ENCODE measurements at places on chromosomes 2 and 18. TPM values are rescaled to one million over a fixed set of nuclear protein-coding genes. Genes with fewer than 3 reads are reported as not detected.

Gene AP1S3
- 19.7 TPM for total RNA-seq

DNA sequence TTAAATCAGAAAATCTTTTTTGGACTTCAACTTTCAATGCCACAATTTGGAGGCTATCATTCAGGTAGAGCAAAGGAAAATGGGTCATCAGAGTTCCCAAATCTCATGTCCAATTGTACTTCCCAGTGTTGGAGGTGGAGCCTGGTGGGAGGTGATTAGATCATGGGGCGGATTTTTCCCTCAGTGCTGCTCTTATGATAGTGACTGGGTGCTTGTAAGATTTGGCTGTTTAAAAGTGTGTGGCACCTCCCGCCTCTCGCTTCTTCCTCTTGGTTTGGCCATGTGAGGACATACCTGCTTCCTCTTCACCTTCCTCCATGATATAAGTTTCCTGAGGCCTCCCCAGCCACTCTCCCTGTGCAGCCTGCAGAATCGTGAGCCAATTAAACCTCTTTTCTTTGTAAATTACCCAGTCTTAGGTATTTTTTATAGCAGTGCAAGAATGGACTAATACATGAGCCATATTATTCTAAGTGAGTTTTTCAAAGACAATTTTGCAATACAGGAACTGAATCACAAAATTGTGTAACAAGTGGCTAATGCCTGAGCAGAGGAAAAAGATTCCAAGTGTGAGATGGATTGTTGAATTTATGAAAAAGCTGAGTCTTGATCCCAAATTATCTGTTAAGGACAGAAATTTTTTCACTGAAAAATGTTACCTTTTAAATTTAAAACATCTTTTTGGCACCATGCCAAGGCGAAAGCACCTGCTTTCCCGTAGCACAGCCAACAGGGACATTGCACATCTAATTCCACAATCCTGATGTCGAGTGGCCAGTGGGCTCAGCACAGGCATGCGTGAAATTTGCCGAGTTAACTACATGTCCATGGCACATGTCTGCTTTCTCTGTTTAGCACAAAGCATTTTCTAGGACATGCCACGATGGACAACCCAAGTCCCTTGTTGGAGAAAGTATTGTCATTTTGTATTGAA is 150.9 kb downstream of the COL6A3 start:
- H3K27ac ChIP-seq: no peak overlapping the region
- no peaks in the 10 kb centered on the region for H3K36me3 ChIP-seq
- H3K4me3 ChIP-seq: no peak overlapping the region
- no peaks in the 10 kb centered on the region for H3K4me1 ChIP-seq
- no peak for DNase-seq
- H3K27me3 ChIP-seq: no peaks in the 10 kb centered on the region

DNA sequence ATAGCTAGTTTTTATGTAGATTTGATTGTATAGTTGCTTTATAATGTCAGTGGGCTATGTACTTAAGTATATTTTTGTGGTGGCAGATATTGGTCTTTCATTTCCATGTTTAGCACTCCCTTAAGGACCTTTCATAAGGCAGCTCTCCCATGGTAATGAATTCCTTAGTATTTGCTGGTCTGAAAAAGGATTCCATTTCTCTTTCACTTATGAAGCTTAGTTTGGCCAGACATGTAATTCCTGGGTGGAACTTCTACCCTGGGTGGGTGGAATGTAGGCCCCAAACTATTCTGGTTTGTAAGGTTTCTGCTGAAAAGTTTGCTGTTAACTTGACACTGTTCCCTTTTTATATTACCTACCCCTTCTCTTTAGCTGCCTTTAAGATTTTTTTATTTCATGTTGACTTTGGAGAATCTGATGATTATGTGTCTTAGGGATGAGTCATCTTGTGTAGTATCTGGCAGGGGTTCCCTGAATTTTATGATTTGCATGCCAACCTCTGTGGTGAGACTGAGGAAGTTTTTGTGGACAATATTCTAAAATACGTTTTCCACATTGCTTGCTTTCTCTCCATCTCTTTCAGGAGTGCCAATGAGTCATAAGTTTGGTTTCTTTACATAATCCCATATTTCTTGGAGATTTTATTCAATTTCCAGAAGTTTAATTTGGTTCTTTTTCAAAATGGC is 65.4 kb upstream of the VRK2 start:
- H3K4me3 ChIP-seq: no peak overlapping the region
- H3K27me3 ChIP-seq: no peaks in the 10 kb centered on the region
- no peak overlapping the region for H3K27ac ChIP-seq
- no peaks in the 10 kb centered on the region for H3K4me1 ChIP-seq

GRCh38 chr2:226799211-226799975 is at the start of gene IRS1:
Gene IRS1 (minus strand): TSS chr2:226799820. CDS start chr2:226798738, 1,082 bp downstream.
- peak within 1 kb of the TSS; percentile 80 for H3K4me3 ChIP-seq
- peak; percentile 78 for DNase-seq
- H3K27me3 ChIP-seq: no peaks in the 10 kb centered on the region
- H3K36me3 ChIP-seq: peaks cover 16% of the 10 kb centered on the region
- H3K27ac ChIP-seq: peak within 1 kb of the TSS; percentile 64

GRCh38 chr2:25362434-25363145 is 20.9 kb upstream of the DNMT3A start:
- H3K27me3 ChIP-seq: peaks cover 31% of the 10 kb centered on the region
- peaks cover 9% of the 10 kb centered on the region for H3K4me1 ChIP-seq
- no peak overlapping the region for H3K27ac ChIP-seq
- H3K36me3 ChIP-seq: no peaks in the 10 kb centered on the region
- no peak overlapping the region for H3K4me3 ChIP-seq

- H3K4me1 ChIP-seq: no peaks in the 10 kb centered on the region
- H3K36me3 ChIP-seq: no peaks in the 10 kb centered on the region
- H3K27me3 ChIP-seq: no peaks in the 10 kb centered on the region
- no peak overlapping the region for H3K27ac ChIP-seq
- no peak overlapping the region for H3K4me3 ChIP-seq
Measured at GRCh38 chr2:236628981-236629605, 59.5 kb downstream of the ACKR3 start.

- no peaks in the 10 kb centered on the region for H3K4me1 ChIP-seq
- H3K36me3 ChIP-seq: no peaks in the 10 kb centered on the region
- H3K27ac ChIP-seq: no peak overlapping the region
- DNase-seq: no peak
- no peak overlapping the region for H3K4me3 ChIP-seq
Measured at GRCh38 chr2:121825003-121825950, 69.8 kb downstream of the TSN start.

Gene REG3G
- not detected for total RNA-seq

- H3K36me3 ChIP-seq: no peaks in the 10 kb centered on the region
- H3K4me1 ChIP-seq: no peaks in the 10 kb centered on the region
- no peaks in the 10 kb centered on the region for H3K27me3 ChIP-seq
Measured at GRCh38 chr2:30730736-30731647, 76.3 kb downstream of the CAPN13 start.

GRCh38 chr18:11251891-11252270 is 102.5 kb upstream of the PIEZO2 start:
- no peak overlapping the region for H3K4me3 ChIP-seq
- H3K4me1 ChIP-seq: no peaks in the 10 kb centered on the region
- H3K27me3 ChIP-seq: no peaks in the 10 kb centered on the region
- no peaks in the 10 kb centered on the region for H3K36me3 ChIP-seq
- no peak for DNase-seq

DNA sequence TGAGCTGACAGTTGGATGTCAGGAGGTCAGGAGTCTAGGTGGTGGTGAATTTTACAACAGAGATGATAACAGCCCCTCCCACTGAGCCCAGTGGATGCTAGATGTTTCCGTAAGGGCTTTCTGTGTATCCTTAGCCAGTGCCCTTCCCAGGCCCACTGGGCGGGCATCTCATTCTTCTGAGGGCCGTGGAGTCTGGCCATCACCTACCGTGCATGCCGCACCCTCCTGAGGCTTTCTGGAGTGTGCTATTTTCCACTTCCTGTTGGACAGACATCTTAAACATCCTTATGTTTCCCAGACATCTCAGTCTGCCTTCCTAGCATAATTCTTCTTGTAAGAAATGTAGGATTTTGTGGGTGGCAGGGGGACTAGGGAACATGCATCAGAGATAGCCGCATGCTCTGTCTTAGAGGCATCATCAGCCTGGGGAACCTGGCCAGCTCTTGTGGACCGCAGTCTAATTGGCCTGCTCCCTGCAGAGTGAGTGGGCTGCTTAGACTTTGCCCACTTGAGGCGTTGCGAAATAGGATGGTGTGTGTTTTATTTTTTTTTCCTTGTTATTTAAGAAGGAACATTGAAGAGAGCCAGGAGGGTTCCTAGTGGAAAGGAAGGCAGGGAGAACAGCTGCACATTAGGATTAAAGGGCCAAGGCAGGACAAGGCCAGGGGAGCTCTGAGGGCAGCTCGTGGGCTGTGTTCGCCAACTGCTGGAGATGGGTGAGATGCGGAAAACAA is 135.8 kb downstream of the SH3RF3 start:
- no peaks in the 10 kb centered on the region for H3K27me3 ChIP-seq
- DNase-seq: no peak
- no peaks in the 10 kb centered on the region for H3K36me3 ChIP-seq

- no peak for DNase-seq
- H3K27me3 ChIP-seq: no peaks in the 10 kb centered on the region
- no peak overlapping the region for H3K4me3 ChIP-seq
- no peaks in the 10 kb centered on the region for H3K4me1 ChIP-seq
- no peak overlapping the region for H3K27ac ChIP-seq
Measured at GRCh38 chr18:25875551-25876240, 214.7 kb downstream of the SS18 start.

GRCh38 chr2:5287558-5288334 is 404.4 kb upstream of the SOX11 start:
- DNase-seq: no peak
- H3K27me3 ChIP-seq: no peaks in the 10 kb centered on the region

DNA sequence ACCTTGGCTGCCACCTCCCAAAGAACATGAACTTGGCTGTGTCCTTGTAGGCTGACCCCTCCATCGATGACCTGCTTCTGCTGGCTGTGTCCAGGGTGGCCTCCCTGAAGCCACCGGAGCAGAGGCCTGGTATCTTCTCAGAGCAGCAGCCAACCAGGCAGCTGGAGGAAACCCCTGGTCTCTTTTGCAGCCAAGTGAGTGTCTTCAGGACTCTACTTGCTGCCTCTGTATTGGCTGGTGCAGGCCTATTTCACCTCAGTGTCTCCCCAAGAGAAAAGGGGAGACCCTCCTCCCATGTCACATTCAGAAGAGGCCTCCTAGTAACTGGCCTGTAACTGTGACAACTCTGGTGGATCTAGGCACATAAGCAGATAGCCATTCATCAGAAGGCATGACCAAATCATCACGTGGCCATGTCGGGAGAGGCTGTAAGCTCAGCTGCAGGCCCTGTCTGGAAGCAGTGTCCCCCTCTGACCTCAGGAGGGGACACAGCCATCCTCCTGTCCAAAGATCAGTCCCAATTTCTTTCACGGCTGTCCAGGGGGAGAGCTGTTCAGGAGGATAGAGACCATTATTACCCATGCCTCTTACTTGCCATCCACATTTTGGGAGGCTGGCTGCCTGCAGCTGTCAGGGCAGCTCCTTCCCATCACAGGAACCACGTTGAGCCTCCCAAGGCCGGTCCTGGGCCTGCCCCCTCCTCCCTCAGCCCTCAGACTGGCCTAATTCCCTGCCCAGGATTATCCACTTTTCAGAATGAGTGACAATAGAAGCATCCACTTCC is 20.9 kb upstream of the ROCK2 start:
- 0 out of 2 replicates have a peak, but pooled peaks cover 3% of the 10 kb centered on the region for H3K4me1 ChIP-seq
- no peaks in the 10 kb centered on the region for H3K27me3 ChIP-seq
- H3K36me3 ChIP-seq: no peaks in the 10 kb centered on the region
- H3K4me3 ChIP-seq: no peak overlapping the region

Gene DIPK1C
- total RNA-seq: not detected

DNA sequence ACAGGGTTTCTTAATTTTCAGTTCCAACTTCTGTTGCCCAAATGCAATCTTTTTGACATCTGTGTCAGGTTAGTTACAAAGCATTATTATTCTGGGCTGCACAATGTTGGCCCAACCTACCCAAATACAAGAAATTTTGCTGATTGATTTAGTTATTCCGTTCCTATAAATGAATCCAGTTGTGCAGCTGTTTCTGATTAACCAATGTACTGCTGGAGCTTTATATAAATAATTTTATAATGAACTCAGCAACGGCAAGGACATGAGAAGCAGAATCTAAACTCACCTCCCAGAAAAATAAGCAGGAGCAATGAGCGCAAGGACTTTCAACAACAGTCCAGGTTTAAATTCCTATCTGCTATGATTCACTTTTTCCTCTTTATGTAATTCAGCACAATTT is 76.3 kb upstream of the WIPF1 start:
- no peaks in the 10 kb centered on the region for H3K27me3 ChIP-seq
- H3K4me1 ChIP-seq: no peaks in the 10 kb centered on the region
- no peak overlapping the region for H3K27ac ChIP-seq

DNA sequence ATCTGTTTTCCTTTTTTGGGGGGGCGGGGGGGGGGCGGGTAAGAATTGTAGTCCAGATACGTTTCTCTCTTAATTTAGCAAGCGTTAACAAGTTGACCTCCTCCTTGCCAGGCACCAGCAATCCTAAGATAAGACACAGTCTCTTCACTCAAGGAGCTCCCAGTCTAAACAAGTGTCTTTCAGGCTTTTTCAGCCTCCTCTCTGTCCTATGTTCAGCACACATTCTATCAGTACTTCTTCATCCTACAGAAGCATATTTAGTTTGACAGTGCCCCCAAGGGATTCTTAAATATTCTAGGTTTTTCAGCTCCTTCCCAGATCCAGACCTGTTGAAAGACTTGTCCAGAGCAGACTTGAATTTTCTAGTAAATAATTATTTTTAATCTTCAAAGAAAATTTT is 2.7 kb downstream of the PPP1CB start:
- H3K36me3 ChIP-seq: no peaks in the 10 kb centered on the region
- H3K4me3 ChIP-seq: no peak overlapping the region
- no peak for DNase-seq
- no peak overlapping the region for H3K27ac ChIP-seq

Gene AMER3
- total RNA-seq: 0.19 TPM

Gene ERMN
- total RNA-seq: not detected

Gene TFCP2L1
- 3.2 TPM for total RNA-seq

DNA sequence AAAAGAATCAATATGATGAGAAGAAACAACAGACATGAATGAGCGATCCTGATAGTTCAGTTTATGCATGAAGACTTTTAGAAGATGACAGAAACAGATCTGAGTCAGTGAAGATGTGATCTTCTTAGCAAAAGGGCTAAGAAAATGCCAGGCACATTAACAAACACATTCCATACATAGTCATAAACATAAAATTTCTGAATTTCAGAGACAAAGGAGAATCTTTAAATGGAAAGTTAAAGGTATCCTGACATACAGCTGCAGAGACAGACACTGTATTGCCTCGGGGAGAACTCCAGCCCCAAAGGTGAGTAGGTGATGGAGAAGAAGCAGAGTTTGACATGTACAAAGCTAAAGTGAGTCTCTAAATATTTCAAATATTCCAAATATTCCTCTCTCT is 40.6 kb upstream of the FN1 start:
- no peak for DNase-seq
- H3K4me3 ChIP-seq: no peak overlapping the region
- H3K27ac ChIP-seq: no peak overlapping the region

GRCh38 chr2:156300337-156300736 is 32.2 kb downstream of the NR4A2 start:
- no peaks in the 10 kb centered on the region for H3K4me1 ChIP-seq
- no peak for DNase-seq
- H3K36me3 ChIP-seq: no peaks in the 10 kb centered on the region
- H3K27ac ChIP-seq: no peak overlapping the region
- no peak overlapping the region for H3K4me3 ChIP-seq
- H3K27me3 ChIP-seq: peaks cover 2% of the 10 kb centered on the region

Gene CIB4
- not detected for total RNA-seq

GRCh38 chr2:61091485-61091884 is 25.8 kb downstream of the SANBR start:
- no peaks in the 10 kb centered on the region for H3K4me1 ChIP-seq
- DNase-seq: no peak
- no peaks in the 10 kb centered on the region for H3K27me3 ChIP-seq
- no peak overlapping the region for H3K4me3 ChIP-seq
- H3K36me3 ChIP-seq: no peaks in the 10 kb centered on the region

Gene RGPD3
- total RNA-seq: 0.17 TPM
